ENCODE measurements at places on chromosomes 3 and 15.

DNA sequence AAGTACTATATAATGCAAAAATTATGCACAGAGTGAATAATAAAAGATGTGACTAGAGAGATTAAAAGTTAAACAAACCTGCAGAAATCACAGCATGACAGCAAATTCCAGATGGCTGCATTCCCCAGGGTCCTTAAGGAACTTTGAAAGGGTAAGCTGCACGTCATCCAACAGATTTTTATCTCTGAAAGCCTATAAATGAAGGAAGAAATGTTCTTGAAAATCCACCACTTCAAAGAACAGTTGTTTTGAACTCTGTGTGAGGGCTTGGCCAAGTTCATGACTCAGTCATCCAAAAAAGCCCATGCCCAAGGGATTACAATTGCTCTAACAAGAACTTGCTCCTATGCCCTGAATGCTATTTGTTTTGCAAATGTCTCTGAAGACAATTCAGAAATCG, 603.6 kb downstream of the PLOD2 start:
- DNase-seq, result peak; percentile 18

DNA sequence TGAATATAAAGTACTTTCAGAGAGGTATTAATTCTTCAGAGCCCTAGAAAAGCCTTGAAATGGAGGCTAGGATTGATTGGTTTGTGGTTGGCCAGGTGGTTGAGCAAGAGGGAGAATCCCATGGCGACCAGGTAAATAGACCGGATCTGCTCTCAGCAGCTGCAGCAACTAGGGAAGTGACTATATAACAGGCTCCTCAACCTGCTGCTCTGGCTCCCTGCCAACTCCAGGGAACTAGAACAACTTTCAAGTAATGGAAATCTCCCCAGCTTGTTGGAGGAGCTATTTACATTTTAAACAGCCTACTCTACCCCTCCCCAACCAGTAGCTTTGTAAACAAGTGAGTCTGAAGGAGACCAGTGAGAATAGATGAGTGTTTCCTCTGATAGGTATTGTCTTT, 121.8 kb upstream of the CADM2 start:
- DNase-seq, result no peak

DNA sequence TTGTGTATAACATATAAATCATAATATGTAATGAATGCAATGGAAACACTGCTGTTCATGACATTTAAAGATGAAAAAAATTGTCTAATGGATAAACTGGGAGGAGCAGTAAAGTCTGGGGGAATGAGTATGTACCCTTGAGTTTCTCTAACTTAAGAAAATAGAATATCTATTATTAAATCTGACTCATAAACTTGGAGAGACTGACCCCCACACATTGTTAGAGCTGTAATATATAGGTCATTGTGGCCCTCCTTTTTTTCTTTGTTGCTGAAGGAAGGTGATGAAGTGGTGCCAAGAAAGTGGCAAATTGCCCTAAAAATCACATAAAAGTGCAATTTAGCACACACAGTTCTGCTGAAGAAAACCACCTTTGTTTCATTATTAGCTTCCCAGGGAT, 389.8 kb upstream of the RARB start:
- no peak for DNase-seq

GRCh38 chr3:100030346-100030745, 84.0 kb downstream of the FILIP1L start:
- DNase-seq, result no peak

DNA sequence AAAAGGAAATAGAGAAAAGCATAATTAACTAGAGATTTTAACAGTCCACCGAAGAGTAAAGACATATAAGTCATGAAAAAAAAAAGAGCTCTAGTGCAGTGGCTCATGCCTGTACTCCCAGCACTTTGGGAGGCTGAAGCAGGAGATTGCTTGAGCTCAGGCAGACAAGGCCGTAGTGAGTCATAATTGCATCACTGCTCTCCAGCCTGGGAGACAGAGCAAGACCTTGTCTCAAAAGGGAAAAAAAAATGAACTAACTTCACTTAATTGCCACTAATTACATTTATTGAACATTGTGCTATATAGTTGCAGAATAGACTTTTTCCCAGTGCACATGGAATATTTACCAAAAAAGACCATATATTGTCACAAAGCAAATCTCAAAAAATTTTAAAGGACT, 221.8 kb downstream of the CBLB start:
- DNase-seq, result no peak

GRCh38 chr15:40130118-40130517, 21.4 kb upstream of the BMF start:
- no peak for DNase-seq

DNA sequence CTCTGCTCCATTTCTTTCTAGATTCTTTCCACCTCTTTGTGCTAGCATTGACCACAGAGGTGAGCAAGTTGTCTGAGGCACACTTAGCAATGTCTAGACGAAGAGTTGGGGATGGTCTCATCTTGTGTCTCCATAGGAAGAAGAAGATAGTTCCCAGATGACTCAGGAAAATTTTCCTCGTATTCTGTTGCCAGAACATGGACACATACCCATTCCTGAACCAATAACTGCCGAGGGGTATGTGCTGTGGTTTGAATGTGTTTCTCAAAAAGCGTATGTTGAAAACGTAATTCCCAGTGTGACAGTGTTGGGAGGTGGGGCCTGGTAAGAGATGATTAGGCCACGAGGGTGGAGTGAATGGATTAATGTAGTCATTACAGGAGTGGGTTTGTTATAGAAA, 107.5 kb upstream of the GALNT15 start:
- no peak for DNase-seq

GRCh38 chr15:60918234-60918959, 310.7 kb downstream of the RORA start:
- peak; percentile 45 for DNase-seq

DNA sequence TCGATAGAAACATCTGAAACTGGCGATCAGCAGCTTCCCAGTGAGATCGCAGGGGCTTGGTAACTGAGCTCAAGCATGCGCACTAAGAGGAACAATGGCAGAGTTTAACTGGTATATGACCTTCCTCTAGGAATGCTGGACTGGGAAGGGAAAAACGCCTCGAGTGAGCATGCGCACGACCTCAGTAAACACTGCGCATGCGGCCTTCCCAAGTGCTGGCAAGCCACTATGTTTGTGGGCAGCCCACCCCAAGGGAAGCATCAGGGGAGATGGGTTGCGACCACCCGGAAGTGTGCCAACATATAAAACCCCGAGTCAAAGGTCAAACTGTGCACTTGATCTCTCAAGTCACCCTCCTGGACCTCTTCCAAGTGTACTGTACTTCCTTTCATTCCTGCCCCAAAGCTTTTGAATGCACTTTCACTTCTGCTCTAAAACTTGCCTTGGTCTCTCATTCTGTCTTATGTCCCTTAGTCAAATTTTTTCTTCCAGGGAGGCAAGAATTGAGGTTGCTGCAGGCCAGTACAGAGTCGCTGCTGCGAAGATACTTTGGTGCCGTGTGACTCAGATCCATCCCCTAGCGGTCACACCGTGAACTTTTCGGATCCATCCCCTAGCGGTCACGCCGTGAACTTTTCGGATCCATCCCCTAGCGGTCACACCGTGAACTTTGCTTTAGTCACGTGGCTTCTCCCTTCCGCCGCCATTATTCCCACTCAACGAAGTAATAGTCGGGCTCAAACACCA, 243.3 kb downstream of the FAM43A start:
- DNase-seq, result no peak

- DNase-seq, result no peak
Measured at GRCh38 chr3:154430014-154430413, at the start of gene GPR149. TSS of gene GPR149 (minus strand) at chr3:154430190. CDS start at chr3:154429615, 575 bp downstream.

- no peak for DNase-seq
Measured at GRCh38 chr3:21751886-21752285, 876 bp upstream of the ZNF385D start.

DNA sequence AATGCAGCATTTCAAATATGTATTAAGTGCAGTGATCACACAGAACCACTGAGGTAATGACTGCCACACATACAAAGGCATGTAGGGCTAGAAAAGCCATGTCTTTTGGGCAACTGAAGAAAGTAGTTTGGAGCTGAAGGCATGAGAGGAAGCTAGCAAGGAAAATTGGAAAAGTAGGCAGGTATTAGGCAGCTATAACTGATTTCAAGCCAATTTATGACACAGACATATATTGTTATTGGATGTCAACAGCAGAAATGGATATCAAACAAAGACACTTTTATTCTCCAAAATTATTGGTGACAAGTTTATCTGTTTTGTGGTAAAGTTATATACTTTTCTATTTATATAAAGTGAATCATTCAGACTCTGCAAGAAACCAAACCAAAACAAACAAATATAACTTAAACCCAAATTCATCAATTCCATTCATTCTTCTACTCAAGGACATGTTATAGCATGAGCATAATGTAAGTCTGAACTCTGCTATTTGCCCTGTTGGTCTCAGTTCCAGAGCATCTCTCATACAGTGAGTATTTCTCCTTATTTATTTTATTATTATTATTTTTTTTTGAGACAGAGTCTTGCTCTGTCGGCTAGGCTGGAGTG, 307.4 kb upstream of the COL8A1 start:
- DNase-seq, result no peak

- no peak for DNase-seq
Measured at GRCh38 chr3:197007953-197008352, 21.7 kb downstream of the MELTF start.

GRCh38 chr3:40308725-40309417, 636 bp upstream of the EIF1B start:
- DNase-seq, result no peak

DNA sequence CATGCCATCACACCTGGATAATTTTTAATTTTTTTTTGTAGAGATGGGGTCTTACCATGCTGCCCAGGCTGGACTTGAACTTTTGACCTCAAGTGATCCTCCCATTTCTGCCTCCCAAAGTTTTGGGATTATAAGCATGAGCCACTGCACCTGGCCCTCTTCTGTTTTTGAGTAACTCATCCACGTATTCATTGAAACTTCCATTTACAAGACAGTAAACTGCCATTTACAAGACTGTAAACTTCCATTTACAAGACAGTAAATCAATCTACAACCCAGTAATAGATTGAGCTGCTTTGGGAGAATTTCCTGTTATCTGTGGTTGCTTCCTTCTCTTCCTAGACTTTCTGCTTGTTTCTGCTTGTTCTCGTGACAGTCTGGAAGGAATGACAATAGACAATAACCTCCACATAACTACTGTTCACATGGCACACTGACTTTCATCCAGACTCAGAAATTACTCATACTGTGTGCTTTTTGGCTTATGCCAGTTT, 114.7 kb upstream of the CCNL1 start:
- no peak for DNase-seq

DNA sequence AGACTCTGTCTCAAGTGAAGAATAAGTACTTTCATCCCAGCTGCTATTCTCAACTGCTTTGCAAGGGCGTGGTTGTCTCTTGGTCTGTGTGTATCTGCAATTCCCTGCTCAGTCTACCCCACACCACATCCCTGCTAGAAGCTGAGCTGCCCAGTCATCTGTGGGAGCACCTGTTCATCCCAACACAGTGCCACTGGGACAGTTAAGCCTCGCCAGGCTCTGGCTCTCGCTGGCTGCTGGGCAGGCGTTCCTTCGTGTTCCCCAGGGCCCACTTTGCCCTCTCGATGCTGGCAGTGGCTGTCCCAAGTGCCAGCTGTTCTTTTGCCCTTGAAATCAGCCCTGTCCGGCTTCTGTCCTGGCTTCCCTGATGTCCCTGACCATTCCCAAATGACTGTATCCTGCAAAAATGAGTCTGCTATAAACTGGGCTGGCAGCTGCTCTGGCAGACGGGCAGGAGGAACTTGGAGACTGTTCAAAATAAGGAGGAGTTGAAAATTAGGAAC, 91.6 kb upstream of the KLHL25 start:
- DNase-seq, result no peak

DNA sequence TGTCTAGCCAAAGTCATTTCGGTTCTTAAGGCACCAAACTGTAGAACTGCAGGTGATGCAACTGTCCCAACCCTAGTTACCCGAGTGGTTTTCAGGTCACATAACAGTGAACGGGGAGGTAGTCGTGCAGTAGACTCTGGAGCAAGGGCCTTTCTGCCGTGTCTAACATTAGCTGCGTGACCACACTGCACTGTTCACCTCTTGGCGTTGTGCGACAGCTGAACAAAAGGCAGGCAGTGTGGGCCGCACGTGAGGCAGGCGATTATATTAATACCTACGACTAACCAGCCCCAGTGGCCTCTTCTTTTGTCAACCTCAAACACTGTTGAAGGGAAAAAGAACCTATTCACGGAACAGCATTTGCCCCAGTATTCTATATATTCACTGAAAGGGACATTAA, 2.8 kb downstream of the LRRN1 start:
- no peak for DNase-seq

- DNase-seq, result no peak
Measured at GRCh38 chr3:81764665-81765064, 3.2 kb upstream of the GBE1 start.

DNA sequence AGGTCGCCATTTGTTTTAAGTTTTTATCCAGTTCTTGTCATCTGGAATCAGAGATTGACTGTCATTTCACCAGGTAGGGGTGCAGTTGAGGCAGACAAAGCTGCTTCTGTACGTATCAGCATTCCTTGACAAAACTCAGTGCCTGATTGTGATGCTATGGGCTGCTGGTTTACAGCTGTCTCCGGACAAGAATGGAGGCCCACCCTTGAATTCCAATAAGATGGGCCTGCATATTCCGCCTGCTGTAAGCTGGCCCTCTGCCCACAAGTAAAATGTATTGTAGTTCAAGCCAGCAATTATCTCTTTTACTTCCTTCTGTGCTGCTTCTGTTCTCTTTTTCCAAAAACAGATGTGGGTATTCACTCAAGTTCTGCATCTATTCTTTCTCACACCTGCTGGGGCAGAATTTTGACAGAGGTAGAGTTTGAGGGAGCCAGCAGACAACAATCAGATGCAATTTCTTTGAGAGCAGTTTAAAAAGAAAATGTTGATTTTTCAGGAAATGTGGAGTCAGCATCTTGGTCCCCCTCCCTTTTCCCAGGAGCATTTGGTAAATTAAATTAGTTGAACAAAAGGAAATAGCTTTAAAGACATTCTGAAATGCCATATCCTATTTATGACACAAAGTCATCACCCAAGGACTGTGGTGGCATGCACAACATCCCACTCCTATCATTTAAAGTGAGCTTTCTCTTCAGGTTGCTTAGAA, 53.5 kb downstream of the IQCH start:
- DNase-seq, result no peak

GRCh38 chr3:150503402-150504099, 42.7 kb downstream of the SERP1 start:
- DNase-seq, result no peak

DNA sequence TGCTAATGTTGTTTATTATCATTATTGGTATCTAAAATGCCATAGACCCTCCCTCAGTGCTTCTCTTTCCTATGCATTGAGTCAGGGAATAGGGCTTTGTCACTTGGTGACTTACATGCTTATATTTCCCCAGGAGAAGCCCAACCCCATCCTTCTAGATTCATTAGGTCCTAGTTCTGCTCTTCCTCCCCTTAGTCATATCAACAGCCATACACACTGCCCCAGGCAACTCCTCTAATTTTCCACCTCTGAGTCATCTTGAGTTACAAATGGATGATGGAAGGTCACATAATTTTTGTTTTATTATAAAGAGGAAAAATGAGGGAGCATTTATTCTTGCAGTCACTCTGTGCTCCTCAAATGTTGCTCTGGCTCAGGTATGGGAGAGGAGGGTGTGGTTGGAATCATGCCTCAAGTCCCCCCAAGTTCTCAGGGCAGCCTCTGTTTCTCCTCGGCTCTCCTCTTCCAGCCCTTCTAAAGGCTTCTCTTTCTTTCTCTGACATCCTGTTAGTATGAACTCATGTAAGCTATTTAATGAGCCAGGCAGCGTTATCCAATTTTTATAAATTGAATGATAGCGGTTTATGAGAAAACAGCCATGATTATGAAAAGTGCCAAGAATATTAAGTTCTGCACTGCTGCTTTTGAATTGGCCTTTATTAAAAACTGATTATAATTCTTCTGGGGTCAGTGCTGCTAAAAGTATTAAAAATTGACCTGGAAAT, 45.6 kb upstream of the FSTL1 start:
- no peak for DNase-seq

Data from urinary bladder (tissue), 4 donors.